ENCODE measurements at places on chromosomes 11 and 22.

DNA sequence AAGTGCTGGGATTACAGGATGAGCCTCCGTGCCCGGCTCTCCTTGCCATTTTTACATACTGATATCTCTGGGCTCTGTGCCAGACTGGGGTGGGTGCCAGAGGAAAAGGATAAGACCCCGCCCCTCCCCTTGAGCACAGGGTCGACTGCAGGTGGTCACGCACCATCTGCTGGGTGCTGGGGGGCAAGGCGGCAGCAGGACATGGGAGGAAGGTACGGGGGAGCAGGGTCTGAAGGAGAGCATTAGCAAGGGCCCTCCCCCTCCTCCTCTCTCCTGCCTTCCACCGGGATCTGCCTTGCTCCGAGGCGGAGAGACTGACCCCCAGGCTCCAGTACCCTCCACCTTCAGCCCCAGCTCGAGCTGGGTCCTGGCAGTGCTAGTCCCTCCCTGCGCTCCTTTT lies 9.7 kb upstream of the PGA3 start:
- DNase-seq: no peak

DNA sequence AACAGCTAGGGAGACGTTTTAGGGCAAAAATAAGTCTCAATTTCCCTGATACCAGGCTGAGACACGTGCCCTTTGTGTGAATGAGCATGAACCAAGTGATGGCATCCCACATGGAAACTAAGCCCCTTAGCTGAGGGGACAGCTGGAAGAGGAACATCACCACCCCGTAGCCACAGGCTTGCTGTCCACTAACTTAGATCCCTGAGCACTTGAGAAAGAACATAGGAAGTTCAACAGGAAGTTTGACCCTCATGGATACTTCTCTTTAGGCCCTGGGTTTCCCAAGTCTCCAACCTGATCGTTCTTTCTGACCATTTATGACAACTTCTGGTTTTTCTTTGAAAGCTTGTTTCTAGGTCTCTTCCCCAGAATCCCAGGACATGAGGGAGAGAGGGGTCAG lies 11.6 kb upstream of the CKAP5 start:
- DNase-seq: no peak

GRCh38 chr11:101582236-101582988 lies 1.4 kb downstream of the TRPC6 start:
- no peak for DNase-seq

DNA sequence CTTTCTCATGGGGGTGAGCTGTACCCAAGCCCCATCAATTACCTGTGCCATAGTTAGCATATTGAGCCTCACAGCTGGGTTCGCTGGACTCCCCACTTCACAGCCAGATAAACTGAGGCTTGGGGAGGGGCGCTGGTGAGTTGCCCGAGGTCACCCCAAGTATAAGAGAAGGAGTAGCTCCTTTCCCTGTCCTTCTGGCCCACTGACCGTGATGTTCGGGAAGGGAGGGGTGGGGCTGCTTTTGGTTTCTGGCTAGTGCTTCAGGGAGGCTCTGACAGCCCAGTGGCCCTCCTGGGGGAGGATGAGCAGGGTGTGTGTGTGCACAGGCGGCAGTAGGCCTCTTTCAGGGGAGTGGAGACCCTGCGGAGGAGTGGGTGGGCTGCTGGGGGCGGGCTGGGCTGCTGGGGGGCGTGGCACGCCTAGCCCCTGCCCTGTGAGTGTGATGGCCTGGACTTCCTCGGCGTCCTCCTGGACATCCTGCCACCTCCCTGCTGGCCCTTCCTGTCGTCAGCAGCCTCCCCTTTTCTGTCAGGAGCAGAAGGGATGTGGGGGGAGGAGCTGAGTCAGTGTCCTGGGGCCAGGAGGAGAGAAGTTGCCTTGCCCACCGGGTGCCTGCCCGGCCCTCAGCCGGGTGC lies 50.3 kb downstream of the TRIOBP start:
- no peak for DNase-seq

GRCh38 chr11:92885600-92885999 lies 83.9 kb upstream of the MTNR1B start:
- no peak for DNase-seq

DNA sequence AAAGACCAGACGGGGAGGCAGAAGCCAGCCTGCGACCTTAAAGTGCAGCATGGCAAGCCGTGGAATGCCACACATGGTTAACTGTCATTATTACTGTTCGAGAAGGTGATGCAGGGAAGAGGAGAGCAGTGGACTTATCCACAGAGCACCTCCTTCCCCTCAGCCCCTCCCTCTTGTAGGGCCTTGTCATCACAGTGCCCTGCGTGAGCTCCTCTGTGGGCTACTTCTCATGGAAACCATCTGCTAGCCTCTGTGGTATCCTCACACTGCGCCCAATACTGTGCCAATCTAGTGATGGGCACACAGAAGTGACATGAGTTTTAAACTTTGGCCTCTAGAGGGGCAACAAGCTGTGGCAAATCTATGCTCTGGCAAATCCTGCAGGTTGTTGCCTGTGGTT lies 18.2 kb upstream of the CCDC134 start:
- peak; percentile 6 for DNase-seq

- DNase-seq: no peak
Observed at GRCh38 chr11:78946945-78947902, 372.6 kb upstream of the NARS2 start.

GRCh38 chr11:118918686-118919280 lies 6.9 kb downstream of the BCL9L start:
- DNase-seq: no peak

- DNase-seq: no peak
Observed at GRCh38 chr22:36148411-36148810, 12.1 kb downstream of the APOL3 start.

GRCh38 chr11:10308201-10308954 lies 3.5 kb downstream of the ADM start:
- DNase-seq: no peak

DNA sequence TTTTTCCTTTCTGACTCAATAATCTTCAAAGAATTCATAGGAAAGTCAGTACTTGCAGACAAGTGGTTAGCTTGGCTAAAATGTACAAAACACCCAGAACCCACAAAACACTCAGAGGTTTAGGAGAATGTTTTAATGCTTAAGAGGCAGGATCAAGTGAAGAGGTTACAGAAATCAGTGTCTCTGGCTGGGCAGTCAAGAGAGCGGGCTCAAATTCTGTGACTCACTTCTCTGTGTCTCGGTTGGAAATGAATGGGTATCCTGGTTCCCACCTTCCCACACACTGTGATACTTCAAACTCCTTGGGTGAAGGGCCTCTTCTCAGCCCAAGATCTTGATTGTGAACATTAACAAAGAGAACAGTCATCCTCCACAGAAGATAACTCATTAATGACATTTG lies 3.8 kb downstream of the MPEG1 start:
- no peak for DNase-seq

GRCh38 chr22:33774781-33775180 lies 145.5 kb downstream of the LARGE1 start:
- DNase-seq: no peak

DNA sequence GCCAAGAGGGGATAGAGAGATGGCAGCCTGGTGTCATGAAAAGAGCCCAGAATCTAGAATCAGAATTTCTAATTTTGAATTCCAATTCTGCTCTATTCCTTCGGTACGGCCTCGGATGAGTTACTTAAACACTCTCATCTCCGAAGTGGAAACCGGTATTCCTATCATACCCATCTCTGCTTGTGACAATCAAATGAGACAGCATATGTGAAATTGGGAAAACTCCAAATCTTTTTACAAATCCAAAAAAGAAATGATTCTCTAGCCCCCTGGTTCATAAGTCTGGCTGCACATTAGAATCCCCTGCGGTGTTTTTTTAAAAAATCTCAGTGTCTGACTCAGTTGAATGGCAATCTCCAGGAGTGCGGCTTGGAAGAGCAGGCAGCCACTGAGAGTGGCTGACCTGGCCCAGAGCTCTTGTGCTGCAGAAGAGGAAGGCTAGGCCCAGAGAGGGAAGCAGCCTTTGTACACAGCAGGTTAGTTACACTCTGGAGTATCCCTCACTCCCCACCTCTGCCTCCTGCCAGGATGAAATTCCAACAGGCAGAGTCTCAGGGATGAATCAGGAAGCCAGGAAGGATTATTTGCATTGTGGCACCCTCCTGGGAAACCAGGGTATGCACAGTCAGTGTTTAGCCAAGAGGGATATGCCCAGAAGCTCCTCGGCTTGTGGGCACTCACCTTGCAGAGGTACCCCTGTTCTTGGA lies 93.6 kb upstream of the ISX start:
- DNase-seq: no peak

DNA sequence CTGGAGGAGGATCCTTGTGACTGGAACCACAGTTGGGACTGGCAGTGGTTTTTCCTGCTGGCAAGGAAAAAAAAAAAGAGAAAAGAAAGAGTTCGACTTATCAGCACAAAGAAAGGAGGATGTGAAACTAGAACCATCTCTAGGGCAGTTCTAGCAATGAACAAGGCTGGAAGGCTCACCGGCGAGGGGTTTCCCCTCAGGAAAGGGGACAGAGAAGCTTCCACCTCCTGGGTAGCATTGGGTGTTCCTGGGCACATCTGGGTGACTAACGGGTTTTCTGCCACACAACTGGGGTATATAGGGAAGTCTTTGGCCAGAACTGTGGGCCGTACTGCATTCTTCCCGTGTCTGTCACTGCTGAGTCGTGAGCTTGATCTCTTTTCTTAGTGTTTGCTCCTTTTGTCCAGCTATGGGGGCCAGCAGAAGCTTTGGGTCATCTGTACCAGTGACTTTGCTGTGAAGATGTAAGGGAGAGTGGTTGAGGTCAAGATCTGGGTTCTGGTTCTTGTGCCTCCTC lies 109.4 kb upstream of the OR4B1 start:
- DNase-seq: no peak

DNA sequence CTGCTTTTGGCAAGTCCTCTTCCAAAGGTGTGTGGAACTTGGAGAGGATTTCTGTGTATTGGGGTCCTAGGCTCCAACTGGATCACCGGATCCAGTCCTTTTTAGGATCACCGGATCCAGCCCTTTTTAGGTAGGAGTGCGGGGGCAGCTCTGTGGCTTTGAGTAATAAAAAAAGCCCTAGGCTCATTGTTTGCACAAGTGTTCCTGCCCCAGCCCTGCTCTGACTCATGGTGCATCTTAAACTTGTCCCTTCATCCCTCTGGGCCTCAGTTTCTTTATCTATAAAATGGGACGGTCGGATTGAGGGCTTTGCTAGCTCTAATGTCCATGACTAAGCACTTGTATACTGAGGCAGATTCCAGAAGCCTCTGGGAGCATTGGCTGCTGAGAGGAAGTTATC lies 22.7 kb upstream of the CD44 start:
- DNase-seq: no peak

- no peak for DNase-seq
Observed at GRCh38 chr22:37758694-37759093, 49.0 kb upstream of the GCAT start.

- DNase-seq: no peak
Observed at GRCh38 chr11:32122200-32122599, 31.3 kb downstream of the RCN1 start.

GRCh38 chr11:326842-327580 lies 6.4 kb upstream of the IFITM3 start:
- DNase-seq: peak; percentile 61

- DNase-seq: no peak
Observed at GRCh38 chr11:19878520-19878919, 165.9 kb downstream of the NAV2 start.

DNA sequence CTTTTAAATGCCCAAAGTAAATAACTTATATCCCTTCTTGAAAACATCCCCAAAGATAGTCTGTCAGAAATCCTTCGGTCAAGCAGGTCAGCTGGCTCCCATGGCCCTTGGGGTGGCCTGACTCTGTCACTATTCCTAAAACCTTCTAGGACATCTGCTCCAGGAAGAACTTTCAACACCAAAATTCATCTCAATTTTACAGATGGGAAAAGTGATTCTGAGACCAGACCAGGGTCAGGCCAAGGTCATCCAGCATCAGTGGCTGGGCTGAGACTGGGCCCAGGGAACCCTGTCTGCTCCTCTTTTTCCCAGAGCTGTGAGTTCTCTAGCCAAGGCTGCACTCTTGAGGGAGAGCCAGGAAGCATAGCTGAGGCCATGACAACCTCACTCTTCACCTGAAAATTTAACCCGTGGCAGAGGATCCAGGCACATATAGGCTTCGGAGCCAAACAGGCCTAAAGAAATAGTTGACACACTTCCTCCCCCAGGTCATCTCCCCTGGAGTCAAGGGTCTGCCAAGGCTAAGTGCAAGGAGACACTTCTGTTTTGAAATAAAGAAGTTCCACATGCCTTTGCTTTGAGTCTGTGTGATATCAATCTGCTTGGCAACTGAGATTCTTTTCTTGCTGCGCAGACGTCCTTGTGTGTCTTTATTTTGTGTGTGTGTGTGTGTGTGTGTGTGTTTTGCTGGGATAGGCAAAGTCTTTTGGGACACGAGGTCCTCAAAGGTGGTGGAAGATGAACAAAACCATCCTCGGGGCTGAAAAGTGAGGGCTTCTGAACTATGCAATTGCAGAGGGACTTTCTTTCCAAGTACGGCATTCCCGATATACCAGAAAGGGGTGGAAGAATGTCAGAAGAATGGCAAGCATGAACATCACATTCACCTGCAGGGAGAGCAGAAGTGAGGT lies 16.8 kb upstream of the PRG2 start:
- no peak for DNase-seq

- DNase-seq: no peak
Observed at GRCh38 chr11:19664886-19665548, 47.6 kb upstream of the NAV2 start.

- DNase-seq: no peak
Observed at GRCh38 chr11:34134765-34135164, 29.3 kb downstream of the NAT10 start.

GRCh38 chr11:71428861-71429435 lies 19.2 kb downstream of the DHCR7 start:
- DNase-seq: no peak

- DNase-seq: no peak
Observed at GRCh38 chr11:7872890-7873289, 58.2 kb downstream of the OR10A6 start.

DNA sequence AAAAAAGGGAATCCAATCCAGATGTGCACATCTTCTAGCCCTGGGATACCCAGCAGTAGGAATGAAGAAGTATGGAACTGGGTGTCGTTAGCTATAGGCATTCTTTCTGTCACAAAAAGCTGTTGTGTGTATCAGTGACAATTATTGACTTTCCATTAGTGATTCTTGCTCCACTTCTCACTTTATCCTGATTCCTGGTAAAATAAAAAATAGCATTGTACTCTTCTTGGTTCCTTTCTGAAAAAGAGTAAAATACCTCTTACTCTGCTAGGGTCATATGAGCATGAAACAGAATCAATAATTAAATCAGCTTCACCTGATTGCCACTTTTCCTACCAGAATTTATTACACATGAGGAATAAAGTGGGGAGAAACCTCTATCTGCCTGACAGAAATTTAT lies at the start of gene OR52E6:
Gene OR52E6, minus strand, starts transcription at position 101 of the 400 bp plus-strand sequence. Its CDS starts 0 bp downstream, at position 101.
- no peak for DNase-seq

DNA sequence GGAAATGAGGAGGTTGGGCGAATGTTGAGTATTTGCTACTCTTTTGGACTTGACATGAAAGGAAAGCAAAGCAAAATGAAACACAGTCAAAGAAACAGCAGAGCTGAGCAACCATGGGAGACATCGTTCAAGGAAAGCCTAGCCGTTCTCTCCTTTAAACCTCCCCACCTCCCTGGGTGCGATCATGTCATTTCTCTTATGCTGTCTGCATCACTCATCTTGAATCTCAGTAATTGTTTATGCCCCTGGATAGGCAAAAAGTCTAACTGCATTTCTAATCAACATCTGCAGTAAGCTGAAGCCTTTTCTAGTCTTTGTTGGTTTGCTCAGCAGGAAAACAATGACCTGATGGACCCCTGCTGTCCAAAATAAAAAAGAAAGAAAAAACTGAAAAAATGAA lies 107.0 kb downstream of the MSANTD4 start:
- DNase-seq: no peak

- no peak for DNase-seq
Observed at GRCh38 chr22:17910561-17911311, 113.6 kb downstream of the MICAL3 start.

Measured in activated gamma-delta T cell treated with Interleukin-2 at 50 U/mL for 16 hours (primary cell).